ENCODE measurements at places on chromosomes 12 and 14.

GRCh38 chr12:129938089-129938488 lies 34.3 kb upstream of the TMEM132D start:
- H3K36me3 ChIP-seq = no peaks in the 10 kb centered on the region
- no peak for DNase-seq
- no peak overlapping the region for H3K27ac ChIP-seq
- no peaks in the 10 kb centered on the region for H3K27me3 ChIP-seq

- H3K27me3 ChIP-seq = no peaks in the 10 kb centered on the region
- no peak for DNase-seq
- H3K4me3 ChIP-seq = peak overlapping the region; percentile 74
- H3K36me3 ChIP-seq = peaks cover 56% of the 10 kb centered on the region
- H3K27ac ChIP-seq = peak overlapping the region; percentile 95
Observed at GRCh38 chr12:14387219-14387871, 21.9 kb downstream of the ATF7IP start.

DNA sequence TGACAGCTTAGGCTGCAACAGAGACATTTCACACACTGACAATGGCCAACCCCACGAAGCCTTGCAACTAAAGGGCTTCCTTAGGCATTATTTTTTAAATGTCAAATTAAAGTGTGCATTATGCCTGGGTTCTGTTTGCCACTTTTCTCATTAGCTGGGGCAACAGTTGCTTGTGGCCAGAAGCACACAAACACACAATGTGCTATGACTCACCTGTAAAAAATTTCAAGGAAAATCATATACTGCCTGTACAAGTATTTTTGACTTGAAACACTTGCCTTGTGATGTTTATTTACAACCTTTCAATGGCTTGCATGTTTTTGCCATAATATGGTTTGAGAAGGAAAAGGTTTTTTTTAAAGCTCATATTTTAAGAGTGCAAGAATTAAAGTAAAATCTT lies 1.9 kb downstream of the NTN4 start:
- no peak for DNase-seq
- H3K27me3 ChIP-seq = peaks cover 54% of the 10 kb centered on the region
- H3K4me3 ChIP-seq = no peak overlapping the region
- H3K27ac ChIP-seq = no peak overlapping the region
- H3K4me1 ChIP-seq = peaks cover 12% of the 10 kb centered on the region

- no peaks in the 10 kb centered on the region for H3K36me3 ChIP-seq
- DNase-seq = no peak
- no peak overlapping the region for H3K27ac ChIP-seq
- H3K27me3 ChIP-seq = peaks cover 69% of the 10 kb centered on the region
Observed at GRCh38 chr12:52310622-52311284, 10.4 kb downstream of the KRT83 start.

GRCh38 chr12:27901959-27902358 lies 70.6 kb downstream of the PTHLH start:
- no peaks in the 10 kb centered on the region for H3K36me3 ChIP-seq
- peaks cover 6% of the 10 kb centered on the region for H3K27me3 ChIP-seq

DNA sequence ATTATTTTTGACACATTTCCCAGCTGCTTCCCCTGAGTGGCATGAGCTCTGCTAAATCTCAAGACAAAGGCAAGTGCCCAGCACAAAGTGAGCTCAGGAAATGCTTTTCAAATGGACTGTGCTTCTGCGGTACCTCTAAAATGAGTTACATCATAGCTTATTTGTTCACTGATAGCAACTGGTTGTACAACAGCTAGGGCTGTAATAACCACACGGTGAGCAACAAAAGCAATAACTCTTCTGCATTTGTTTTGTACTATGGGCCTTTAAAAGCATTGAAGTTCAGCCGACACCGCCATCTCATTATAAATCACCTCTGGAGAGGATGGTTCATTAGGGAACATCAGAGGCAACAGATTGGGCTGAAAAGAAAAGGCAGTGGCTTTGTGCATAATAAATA lies 475.0 kb downstream of the GLT1D1 start:
- no peaks in the 10 kb centered on the region for H3K27me3 ChIP-seq
- DNase-seq = no peak
- no peak overlapping the region for H3K4me3 ChIP-seq
- H3K36me3 ChIP-seq = no peaks in the 10 kb centered on the region

- no peak for DNase-seq
- no peaks in the 10 kb centered on the region for H3K36me3 ChIP-seq
- no peak overlapping the region for H3K27ac ChIP-seq
Observed at GRCh38 chr14:98705871-98706300, 566.1 kb downstream of the BCL11B start.

DNA sequence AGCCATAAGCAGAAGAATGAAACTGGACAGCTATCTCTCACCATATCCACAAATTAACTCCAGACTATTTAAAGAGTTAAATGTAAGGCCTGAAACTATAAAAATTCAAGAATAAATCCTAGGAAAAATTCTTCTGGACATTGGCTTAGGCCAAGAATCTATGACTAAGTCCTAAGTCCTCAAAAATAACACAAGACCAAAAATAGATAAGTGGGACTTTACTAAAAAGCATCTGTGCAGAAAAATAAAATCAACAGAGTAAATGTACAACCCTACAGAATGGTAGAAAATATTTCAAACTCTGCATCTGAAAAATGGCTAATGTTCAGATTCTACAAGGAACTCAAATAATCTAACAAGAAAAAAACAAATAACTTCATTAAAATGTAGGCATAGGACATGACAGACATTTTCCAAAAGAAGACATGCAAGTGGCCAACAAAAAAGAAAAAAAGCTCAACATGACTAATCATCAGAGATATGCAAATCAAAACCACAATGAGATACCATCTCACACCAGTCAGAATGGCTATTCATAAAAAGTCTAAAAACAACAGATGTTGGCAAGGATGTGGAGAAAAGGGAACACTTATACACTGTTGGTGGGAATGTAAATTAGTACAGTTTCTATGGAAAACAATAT lies 61.0 kb upstream of the PPFIA2 start:
- H3K27me3 ChIP-seq = no peaks in the 10 kb centered on the region
- no peak for DNase-seq
- no peaks in the 10 kb centered on the region for H3K36me3 ChIP-seq
- peaks cover 12% of the 10 kb centered on the region for H3K4me1 ChIP-seq
- H3K27ac ChIP-seq = no peak overlapping the region
- H3K4me3 ChIP-seq = no peak overlapping the region

GRCh38 chr14:44653641-44654040 lies 146.6 kb upstream of the FSCB start:
- no peak overlapping the region for H3K27ac ChIP-seq
- no peaks in the 10 kb centered on the region for H3K4me1 ChIP-seq
- no peak for DNase-seq
- peaks cover 2% of the 10 kb centered on the region for H3K27me3 ChIP-seq

DNA sequence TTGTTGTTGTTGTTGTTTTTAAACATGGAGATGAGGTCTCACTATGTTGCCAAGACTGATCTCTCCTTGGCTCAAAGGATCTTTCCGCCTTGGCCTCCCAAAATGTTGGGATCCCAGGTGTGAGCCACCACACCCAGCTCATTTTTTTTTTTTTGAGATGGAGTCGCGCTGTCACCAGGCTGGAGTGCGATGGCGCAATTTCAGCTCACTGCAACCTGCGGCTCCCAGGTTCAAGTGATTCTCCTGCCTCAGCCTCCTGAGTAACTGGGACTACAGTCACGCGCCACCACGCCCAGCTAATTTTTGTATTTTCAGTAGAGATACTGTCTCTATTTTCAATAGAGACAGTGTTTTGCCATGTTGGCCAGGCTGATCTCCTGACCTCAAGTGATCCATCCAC lies 4.9 kb upstream of the CLIP1 start:
- DNase-seq = no peak
- H3K27ac ChIP-seq = no peak overlapping the region
- H3K4me1 ChIP-seq = peaks cover 11% of the 10 kb centered on the region

DNA sequence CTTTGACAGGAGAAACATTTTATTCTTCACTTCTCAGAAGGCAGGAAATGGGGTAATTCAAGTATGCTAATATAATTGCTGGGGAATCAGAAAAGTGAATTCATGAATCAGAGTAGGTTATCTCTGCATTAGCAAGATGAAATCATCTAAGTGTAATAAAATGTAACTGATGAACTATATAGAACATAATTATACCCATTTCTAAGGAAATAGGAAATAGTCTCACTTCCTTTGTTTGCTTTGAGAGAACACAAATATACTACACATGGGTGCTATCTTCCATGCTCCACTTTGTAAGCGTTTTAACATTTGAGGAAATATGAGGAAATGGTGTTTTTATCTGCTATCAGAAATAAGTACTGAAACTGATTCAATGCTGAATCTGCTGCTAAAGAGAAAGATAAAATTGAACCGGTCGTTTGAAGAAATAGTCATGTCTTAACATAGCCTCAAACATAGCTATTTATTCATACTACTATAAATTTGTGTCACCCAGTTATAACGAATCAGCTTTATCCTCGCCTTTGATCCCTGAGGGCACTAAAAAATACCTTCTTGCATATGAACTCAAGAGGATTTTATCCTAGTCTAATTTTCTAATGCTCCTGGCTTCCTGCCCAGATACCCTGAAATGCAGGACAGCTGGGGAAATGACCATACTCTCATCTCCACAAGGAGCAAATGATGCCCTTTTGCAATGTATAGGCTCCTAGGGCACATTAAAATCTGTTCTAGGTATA lies 696.0 kb downstream of the C12orf50 start:
- no peaks in the 10 kb centered on the region for H3K27me3 ChIP-seq
- no peaks in the 10 kb centered on the region for H3K36me3 ChIP-seq
- H3K27ac ChIP-seq = no peak overlapping the region
- no peaks in the 10 kb centered on the region for H3K4me1 ChIP-seq
- no peak overlapping the region for H3K4me3 ChIP-seq

DNA sequence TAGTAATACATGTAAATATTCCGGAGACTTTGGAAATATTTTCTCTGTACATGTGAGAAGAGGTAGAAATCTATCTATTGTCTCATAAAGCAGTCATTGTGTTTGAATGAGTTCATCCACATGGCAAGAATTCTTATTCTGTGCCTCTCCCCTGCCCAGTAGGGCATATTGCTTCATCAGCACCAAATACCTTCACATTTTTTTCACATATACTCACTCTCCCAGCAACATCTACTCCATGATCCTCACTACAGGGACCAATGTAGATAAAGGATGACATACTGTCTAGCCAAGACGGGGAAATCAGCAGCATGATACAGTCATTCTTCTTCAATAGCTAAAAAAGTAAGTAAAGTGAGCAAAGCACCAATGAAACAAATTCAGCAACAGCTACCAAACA lies 1.3 kb upstream of the TAS2R14 start:
- no peaks in the 10 kb centered on the region for H3K36me3 ChIP-seq
- no peak for DNase-seq
- H3K4me3 ChIP-seq = no peak overlapping the region
- no peaks in the 10 kb centered on the region for H3K27me3 ChIP-seq

GRCh38 chr12:56661560-56661959 lies 15.8 kb upstream of the ATP5F1B start:
- peaks cover 42% of the 10 kb centered on the region for H3K36me3 ChIP-seq
- no peak overlapping the region for H3K27ac ChIP-seq
- H3K27me3 ChIP-seq = no peaks in the 10 kb centered on the region
- no peak overlapping the region for H3K4me3 ChIP-seq
- peaks cover 15% of the 10 kb centered on the region for H3K4me1 ChIP-seq
- DNase-seq = peak; percentile 14

DNA sequence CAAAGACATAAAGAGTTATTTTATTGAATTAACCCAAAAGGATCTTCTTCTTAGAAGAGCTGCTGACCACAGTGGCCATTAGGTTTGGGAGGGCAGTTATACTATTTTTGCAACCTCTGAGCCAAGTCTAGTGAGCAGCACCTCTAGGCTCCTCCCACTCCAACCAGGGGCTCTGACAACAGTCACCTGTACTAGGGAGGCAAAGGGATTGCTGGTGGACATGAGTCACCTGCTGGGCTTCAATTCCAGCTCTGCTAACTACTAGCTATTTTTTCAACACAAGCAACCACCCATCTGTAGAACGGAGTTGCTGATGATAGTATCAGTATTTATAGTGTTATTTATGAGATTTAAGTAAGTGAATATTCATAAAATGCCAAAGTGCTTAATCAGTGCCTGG lies 166.0 kb downstream of the KLHL28 start:
- no peaks in the 10 kb centered on the region for H3K4me1 ChIP-seq
- no peak overlapping the region for H3K27ac ChIP-seq
- H3K27me3 ChIP-seq = no peaks in the 10 kb centered on the region
- no peaks in the 10 kb centered on the region for H3K36me3 ChIP-seq

- H3K4me3 ChIP-seq = peak overlapping the region; percentile 1
- H3K4me1 ChIP-seq = peaks cover 59% of the 10 kb centered on the region
- no peak for DNase-seq
- H3K36me3 ChIP-seq = peaks cover 52% of the 10 kb centered on the region
Observed at GRCh38 chr14:61406675-61407074, 85.3 kb downstream of the PRKCH start.

DNA sequence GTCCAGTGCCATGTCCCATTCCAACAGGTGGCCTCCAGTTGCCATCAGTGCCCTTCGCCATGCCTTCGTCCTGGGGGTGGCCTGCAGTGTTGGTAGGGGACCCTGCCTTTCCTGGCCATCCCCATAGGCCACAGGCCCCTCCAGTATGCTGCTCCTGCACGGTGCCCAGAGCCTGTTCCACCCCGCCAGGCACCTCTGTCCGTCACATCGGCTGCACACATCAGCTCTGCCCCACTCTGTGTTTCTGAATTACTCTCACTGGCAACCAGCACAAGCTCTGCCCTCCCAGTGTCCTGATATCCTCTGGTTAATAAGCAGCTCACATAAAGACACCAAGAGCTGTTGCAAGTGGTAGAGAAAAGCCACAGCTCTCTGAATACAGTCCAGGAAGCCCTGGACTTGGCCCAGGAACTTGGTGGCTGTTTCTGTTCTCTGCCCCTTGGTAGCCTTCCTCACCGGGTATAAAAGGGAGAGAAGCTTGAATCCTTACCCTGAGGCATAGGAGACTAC lies 31.3 kb upstream of the ATP2A2 start:
- no peak overlapping the region for H3K4me3 ChIP-seq
- no peak overlapping the region for H3K27ac ChIP-seq
- no peak for DNase-seq
- no peaks in the 10 kb centered on the region for H3K4me1 ChIP-seq

- peaks cover 33% of the 10 kb centered on the region for H3K4me1 ChIP-seq
- no peak overlapping the region for H3K27ac ChIP-seq
- no peak overlapping the region for H3K4me3 ChIP-seq
- DNase-seq = no peak
- peaks cover 41% of the 10 kb centered on the region for H3K27me3 ChIP-seq
Observed at GRCh38 chr12:55711786-55712553, 3.9 kb upstream of the BLOC1S1 start.

GRCh38 chr14:100524233-100524932 lies 62.8 kb downstream of the BEGAIN start:
- no peak for DNase-seq
- H3K27me3 ChIP-seq = no peaks in the 10 kb centered on the region
- no peak overlapping the region for H3K4me3 ChIP-seq
- H3K4me1 ChIP-seq = no peaks in the 10 kb centered on the region
- no peak overlapping the region for H3K27ac ChIP-seq
